Head of caudate nucleus (tissue), 42 donors: ENCODE measurements at places on chromosomes 1 and 21.

GRCh38 chr1:47537268-47537667 lies 99.4 kb downstream of the FOXD2 start:
- DNase-seq, result no peak

DNA sequence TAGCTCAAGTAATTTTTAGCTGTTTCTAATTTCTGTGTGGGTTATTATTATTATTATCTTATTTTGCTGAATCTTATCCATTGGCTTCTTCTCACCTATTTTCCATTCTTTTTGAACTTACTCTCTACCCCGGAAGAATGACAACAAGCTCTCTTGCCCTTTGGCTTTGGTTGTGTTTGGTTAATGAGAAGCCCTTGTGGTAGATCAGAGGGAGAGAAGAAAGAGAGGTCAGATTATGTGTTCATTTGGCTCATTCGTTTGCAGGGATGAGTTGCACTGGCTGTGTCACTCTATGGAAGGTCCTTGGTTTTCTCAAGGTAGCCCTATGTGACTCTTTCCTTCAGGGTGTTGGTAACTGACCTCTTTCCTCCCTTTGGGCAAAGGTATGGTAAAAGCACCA lies 391.9 kb downstream of the LMO4 start:
- DNase-seq, result no peak

DNA sequence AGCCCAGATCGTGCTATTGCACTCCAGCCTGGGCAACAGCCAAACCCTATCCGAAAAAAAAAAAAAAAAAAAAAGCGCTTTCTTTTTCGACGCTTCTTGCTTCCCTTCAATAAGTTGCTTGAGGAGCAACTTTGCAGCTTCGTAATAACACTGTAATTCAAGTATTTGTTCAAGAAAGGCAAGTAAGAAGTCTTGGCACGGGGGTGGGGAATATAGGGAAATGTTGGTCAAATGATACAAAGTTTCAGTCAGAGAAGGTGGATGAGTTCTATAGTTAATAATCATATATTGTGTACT lies 871 bp upstream of the PSMA5 start:
- DNase-seq, result no peak

GRCh38 chr1:97332716-97333115 lies 588.1 kb downstream of the DPYD start:
- DNase-seq, result no peak

GRCh38 chr1:15406614-15407559 lies 2.8 kb upstream of the EFHD2 start:
- DNase-seq, result no peak

DNA sequence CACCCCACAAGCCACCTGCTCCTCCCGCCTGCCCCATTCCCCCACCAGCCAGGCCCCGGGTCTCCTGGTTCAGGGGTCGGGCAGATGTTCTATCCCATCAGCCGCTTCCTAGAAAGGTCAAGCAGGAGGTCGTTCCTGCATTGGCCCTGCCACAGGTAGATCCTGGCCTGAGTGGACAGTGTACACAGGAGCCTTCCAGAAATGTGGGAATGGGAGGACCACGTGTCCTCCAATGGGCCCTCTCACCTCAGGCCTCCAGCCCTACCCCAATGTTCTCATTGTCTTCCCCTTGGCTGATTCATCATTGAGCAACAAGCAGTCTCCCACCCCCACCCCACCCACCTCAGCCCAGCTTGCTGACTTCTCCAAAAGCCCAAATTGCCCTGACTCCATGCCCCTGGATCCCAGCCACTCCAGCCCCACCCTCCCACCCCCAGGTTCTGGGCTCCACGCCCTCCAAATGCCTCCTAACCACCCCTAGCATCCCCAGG lies 2.1 kb downstream of the S100A16 start:
- DNase-seq, result no peak

GRCh38 chr1:175479521-175480342 lies 263.7 kb downstream of the TNR start:
- DNase-seq, result no peak

DNA sequence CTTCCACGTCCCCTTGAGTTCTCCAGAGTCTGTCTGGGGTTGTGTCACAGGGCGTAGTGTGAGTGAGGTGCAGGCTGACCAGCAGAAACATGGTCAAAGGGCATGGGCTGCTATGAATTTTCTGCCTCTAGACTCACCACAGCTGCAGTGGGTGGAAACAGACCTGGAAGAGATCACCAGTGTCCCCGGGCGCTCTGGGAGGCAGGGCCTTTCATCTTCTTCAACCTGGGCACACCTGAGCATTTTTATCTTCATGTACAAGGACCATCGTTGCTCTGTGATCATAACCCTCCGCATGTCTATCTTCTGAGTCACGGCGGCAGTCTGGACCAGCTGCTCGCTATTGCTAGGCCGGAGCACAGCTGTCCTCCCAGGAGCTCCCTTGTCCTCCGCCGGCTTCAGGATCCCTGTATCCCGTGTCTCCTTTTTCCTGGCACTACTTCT lies 29.6 kb downstream of the DEGS1 start:
- DNase-seq, result no peak

- DNase-seq, result no peak
Observed at GRCh38 chr21:39175665-39176064, 7.6 kb downstream of the PSMG1 start.

GRCh38 chr21:39118061-39118460 lies 65.2 kb downstream of the PSMG1 start:
- no peak for DNase-seq

GRCh38 chr1:228463559-228464455 lies 23.4 kb upstream of the RNF187 start:
- no peak for DNase-seq

GRCh38 chr1:100883963-100884362 lies 10.7 kb downstream of the EXTL2 start:
- no peak for DNase-seq

- DNase-seq, result no peak
Observed at GRCh38 chr1:79430437-79430836, 423.9 kb upstream of the ADGRL4 start.

GRCh38 chr1:183827801-183828200 lies 22.9 kb downstream of the RGL1 start:
- no peak for DNase-seq

DNA sequence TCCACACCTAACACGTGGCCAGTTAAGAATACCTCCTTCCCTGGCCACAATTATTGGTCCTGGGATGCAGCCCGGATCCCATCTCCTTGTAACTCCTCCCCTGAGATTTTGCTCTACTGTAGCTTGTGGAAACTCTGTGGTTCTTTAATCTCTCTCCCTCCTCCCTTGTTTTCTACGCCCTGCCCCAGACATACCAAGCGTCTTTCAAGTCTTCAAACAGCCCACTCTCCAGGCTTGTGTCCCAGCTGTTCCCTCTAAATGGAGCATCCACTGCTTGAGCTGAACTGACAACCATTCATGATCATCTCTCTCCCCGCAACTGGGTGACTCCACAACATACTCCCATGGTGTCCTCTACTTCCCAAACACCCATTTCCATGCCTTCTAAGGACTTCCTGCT lies 111.6 kb downstream of the SIPA1L2 start:
- DNase-seq, result no peak

- DNase-seq, result no peak
Observed at GRCh38 chr1:153533689-153534201, 2.0 kb downstream of the S100A6 start.

DNA sequence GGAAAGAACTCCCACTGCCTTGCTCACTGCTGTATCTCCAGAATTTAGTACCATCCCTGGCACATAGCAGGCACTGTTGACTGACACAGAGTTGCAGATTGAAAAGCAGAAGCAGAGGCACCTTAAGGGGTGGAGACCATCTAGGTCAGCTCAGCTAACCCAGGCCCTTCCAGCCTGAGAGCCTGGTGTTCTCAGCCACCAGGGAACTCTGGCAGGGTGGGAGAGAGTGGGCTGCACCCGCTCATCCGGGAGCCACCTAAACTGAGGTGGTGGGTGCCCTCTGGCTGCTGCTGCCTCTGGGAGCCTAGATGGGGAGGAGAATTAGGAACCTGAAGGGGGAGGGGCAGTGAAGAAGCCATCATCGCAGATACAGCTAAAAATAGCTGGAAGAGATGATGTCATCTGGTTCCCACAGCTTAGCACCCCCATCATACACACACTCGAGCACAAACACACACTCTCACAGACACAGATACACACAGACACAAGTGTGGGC lies 1.5 kb upstream of the TSPAN1 start:
- DNase-seq, result peak; percentile 61

DNA sequence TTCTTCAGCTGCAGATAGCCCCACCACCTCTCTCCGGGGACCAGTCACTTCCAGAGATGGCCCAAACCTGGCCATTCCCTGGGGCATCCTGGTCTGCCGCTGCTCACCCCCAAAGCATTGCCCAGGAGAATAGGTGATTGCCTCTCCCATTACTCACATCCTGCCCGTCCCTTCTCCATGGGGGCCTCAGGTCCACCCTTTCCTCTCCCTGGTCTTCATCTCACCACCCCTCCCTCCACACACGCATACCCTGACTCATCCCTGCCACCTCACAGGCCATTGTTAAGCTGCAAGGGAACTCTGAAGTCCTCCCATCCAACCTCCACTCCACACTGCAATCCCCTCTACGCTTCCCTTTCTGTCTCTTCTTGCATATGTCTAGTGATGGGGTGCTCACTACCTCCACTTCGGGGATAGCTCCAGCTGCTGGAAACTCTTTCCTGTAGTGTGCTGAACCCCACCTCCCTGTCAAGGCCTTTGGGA lies at the start of gene PLEKHG5:
Gene PLEKHG5, minus strand, starts transcription at position 188 of the 483 bp plus-strand sequence. CDS start 14,096 bp downstream, outside the sequence.
- DNase-seq, result no peak

DNA sequence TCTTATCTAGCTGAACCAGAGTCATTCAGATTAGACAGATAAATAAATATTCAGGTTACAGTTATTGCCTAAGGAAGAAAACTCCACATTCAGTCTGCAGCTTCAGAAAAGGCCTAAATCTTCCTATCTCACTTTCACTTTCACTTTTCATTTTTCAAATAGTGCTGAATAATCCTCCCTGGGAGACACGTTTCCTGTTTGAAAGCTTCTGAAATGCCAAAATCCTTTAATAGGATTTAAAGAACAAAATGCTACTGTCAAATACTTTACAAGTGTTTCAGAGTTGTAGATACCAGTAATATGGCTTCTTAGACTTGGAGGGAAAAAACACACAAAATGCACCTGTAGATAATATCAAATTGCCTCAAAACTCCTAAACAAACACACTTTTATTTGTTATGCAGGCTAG lies 3.9 kb downstream of the PSMB2 start:
- DNase-seq, result no peak

DNA sequence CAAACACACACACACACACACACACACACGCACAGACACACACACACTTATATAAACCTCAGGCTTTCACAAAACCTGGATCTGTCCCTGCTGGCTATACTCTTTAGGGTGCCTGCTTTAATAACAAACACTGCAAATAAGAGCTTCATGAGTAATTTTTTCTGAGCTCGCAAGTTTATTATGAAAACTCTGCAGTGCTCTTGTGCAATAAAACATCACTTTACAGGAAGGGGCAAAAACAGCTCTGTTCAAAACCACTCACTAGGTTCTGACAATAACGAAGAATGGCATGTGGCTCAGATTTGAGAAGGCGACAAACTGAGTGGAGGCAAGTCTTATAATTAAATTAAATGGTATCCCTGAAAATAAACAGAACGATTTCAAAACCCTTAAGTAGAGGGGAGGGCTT lies 42.6 kb upstream of the CTPS1 start:
- no peak for DNase-seq

GRCh38 chr21:41682719-41683179 lies 84.1 kb downstream of the RIPK4 start:
- no peak for DNase-seq

DNA sequence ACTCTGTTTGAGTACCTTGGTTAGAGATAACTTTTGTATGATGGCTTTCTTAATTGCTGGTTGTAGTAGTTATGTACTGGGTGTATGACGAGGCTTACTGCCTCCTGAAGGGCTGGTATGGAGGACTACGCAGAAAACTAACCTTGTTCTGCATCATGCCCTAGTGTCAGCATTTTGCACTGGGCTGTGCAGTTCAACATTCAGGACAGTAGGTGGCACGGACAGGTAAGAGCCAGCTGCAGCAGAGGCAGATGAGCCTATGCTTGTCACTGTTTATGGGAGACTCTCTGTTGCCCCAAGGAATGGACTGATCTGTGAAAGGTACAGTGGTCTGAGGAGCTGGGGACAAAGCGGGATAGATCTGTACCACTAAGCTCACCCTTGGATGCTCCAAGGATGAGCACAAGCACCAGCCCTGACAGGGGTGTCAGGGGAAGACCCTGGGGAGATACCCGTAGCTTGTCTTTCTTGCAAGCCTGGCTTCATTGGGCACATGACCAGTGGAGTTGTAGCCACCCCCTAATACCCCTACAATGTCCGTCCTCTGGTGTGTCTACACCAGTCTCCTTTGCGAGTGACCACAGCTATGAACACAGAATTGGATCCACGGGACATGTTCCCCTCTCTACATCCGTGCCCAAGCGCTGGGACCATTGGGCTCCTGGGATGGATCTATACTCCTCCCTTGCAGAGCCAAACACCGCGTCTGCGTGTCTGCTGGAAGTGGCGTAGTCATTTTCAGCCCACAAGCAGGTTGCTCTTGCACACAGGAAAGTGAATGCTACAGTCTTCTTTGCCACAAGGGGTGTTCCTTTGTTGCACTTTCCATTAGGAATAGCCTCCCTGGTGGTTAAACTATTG lies 51.1 kb upstream of the CFHR3 start:
- peak; percentile 47 for DNase-seq

GRCh38 chr1:53629101-53629691 lies 109.8 kb downstream of the GLIS1 start:
- DNase-seq, result no peak

- no peak for DNase-seq
Observed at GRCh38 chr1:33512226-33513011, 40.0 kb downstream of the ZSCAN20 start.

DNA sequence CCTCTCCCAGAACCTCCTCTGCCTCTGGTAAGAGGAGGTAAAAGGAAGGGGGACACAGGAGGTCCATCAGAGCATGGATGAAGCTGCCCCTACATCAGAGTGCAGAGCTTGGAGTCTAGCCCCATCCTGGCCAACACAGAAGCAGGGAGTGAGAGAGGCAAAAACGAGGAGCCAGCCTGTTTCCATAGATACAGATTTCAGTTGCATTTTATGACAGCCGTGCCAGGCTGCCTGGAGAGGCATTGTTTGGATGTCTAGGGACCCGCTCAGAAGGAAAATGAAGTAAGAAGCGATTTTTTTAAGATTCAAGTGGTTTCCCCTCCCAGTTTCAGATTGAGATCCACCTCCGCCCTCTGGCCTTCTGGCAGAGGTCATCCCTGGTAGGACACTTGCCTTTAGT lies 11.5 kb upstream of the GJA8 start:
- no peak for DNase-seq

DNA sequence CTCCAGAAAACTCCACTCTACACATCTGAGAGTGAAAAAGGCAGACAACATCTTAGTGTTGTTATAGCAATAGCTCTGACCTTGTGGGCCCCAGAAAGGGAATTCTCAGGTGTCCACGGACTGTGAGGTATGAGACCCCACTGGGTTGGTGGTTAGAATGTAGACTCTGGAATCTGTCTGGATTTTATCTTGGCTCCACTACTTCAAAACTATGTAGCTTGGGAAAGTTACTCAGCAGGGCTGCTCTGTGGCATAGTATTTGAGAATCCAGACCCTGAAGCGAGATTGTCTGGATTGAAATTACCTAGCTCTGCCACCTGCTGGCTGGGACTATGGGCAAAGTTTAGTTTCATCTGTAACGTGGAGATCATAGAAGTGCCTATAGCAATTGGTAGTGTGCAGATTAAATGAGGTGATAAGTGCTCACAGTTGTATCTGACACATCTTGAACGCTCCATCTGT lies 25.8 kb downstream of the PRDM2 start:
- peak; percentile 41 for DNase-seq

GRCh38 chr21:15018382-15018781 lies 46.4 kb downstream of the NRIP1 start:
- DNase-seq, result no peak
